ENCODE measurements at places on chromosomes 7 and 10.

- peak; percentile 58 for DNase-seq
These were observed 58.4 kb downstream of the DNAJC12 start for GRCh38 chr10:67779465-67780203.

- no peak for DNase-seq
These were observed 962.8 kb upstream of the POT1 start for GRCh38 chr7:125892434-125892833.

DNA sequence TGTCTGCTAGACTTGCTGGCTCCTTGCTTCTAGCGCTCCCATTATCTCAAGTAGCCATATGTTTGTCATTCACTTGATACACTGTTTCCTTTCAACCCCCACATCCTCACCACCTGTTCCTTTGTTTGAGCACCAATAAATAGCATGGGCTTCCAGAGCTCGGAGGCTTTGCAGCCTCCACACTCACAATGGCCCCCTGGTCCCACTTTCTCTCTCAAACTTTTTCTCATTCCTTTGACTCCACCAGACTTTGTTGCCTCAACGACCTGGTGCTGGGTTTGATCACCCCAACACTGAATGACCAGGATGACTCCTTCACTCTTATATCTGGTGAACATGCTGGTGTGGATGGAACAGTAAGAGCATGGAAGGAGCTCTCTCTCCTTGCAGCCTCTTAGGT, 114.5 kb upstream of the TRIM24 start:
- no peak for DNase-seq

DNA sequence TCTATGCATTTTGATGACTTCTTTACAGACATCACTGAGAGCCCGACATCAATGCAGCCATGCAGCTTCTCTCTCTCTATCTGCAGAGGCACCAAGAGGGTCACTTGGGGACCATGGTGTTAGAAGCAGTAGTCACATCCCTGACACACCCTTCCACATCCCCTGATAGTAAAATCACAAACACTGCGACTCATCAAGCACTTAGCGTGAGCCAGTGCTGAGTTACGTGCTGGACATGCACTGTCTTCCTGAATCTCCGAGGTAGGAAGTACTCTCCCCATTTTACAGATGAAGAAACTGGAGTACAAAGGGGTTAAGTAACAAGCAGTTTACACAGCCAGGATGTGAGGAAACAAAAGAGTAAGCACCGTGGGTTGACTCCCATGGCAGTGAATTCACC, 109.2 kb downstream of the OSBPL3 start:
- DNase-seq: no peak

DNA sequence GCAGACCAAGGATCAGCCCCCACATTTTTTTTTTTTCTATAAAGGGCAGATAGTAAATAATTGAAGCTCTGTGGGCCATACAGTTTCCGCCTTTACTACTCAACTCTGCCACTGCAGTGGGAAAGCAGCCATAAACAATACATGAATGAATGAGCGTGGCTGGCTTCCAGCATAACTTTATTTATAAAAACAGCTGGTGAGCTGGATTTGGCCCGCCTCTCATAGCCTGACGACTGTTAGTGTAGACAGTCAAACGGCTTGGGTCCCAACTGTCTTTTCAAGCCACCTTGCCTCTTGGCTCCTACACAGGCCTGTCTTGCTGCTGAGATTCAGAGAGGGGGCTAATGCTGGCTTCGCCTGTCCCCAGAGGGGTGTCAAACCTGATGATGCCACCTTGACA, 169.8 kb upstream of the GPR26 start:
- no peak for DNase-seq

DNA sequence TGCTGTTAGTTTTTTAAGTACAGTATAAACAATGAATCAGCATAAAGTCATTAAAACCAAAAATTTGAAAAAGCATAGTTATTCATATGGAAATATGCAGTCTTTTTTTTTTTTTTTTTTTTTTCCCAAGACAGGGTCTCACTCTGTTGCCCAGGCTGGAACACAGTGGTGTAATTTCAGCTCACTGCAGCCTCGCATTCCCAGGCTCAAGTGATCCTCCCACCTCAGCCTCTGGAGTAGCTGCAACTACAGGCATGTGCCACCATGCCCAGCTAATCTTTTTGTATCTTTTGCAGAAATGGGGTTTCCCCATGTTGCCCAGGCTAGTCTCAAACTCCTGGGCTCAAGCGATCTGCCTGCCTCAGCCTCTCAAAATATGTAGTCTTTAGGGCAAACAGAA, 182.0 kb downstream of the SEMA3E start:
- DNase-seq: no peak

DNA sequence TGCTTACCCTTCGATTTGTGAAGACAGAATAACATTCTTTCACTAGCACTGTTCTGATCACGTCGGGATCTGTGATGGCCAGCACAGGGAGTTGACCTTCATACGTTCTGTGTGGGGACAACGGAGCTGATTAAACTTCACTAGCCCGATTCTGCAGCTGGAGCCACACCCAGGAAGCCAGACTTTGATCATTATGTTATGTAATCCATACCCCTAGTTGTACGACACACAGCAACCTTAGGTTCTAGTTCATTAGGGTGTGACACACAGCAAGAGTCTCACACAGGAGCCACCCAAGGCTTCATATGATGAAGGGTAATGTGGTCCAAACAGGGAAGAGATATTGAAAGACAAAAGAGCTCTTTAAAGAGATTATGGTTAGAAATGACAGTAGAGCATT, 7.2 kb downstream of the CYP3A5 start:
- no peak for DNase-seq

- no peak for DNase-seq
These were observed 52.5 kb upstream of the GRID1 start for GRCh38 chr10:86419101-86419500.

DNA sequence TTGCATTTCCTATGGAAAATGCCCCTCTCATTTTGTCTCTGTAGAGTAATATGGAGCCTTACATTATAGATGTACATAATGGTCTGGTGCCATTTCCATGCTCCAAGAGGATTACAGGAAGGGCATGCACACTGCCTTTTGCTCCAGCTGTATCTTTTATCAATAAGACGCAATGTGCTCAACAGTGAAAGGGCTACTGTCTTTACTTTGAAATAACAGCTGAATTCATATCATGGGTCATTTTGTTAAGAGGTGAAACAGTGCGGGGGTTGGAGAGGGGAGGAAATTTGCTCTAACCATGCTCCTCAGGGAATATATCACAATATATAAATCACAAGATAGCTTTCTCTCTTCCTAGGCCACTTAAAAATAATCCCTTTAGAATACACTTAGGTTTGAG, 77.7 kb downstream of the ICA1 start:
- DNase-seq: no peak

DNA sequence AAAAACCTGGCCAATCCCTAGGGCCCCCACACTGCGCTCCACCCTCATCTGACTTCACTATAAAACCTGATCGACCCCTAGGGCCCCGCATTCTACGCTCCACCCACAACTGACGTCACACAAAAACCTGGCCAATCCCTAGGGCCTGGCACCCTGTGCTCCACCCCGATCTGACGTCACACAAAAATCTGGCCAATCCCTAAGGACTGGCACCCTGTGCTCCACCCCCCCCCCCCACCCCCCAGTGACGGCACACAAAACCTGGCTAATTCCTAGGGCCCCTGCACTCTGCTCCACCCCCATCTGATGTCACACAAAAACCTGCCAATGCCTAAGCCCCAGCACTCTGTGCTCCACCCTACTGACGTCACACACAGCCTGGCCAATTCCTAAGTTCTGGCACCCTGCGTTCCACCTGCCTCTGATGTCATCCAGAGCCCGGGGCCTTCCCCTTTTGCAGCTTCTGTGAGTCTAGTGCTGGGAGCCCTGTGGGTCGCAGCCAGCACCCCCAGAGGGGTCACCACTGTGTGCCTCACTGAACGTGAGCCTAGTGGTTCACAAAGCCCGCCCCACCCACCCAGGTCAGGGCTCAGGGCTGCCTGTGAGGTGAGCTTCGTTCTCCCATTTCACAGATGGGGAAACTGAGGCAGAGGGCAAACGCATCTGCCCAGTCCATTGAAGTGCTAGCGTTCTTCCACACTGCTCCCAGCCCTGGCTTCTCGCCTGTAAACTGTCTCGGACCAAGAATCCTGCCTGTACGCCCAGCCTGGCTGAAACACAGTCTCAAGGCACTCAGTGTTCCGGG, 40.6 kb downstream of the MICALL2 start:
- no peak for DNase-seq
